ENCODE measurements at places on chromosomes 7 and 10.

- DNase-seq = no peak
Measured at GRCh38 chr10:107589081-107589480, 424.6 kb upstream of the SORCS1 start.

DNA sequence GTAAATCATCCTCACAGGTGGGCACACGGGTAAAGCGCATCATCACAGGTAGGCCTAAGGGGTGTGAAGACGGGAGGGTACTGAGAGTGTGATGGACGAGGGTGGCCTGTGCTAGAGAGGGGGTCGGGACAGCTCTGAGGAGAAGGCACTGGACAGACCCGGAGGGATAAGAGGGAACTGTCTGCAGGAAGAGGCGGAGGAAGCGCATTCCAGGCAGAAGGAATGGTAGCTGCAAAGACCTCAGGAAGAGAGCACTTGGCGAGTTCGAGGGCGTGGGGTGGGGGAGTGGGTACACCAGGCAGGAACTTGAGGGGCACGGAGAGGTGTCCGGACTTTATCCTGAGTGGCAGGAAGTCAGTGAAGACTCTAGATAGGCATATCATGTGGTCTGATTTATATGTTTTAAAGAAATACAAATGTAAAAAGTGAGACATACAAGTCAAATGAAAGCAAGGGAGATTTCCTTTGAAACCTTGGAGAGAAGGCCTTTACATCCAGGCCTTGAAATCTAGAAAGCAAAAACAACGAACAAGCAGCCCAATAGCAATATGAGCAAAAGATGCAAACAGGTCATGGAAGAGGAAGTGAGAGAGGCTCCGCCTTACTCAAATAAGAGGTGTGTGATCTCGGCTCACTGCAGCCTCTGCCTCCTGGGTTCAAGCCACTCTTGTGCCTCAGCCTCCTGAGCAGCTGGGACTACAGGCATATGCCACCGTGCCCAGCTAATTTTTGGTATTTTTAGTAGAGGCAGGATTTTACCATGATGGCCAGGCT is 3.6 kb downstream of the LHPP start:
- no peak for DNase-seq

- DNase-seq = no peak
Measured at GRCh38 chr7:128891942-128892269, 18.6 kb downstream of the KCP start.

GRCh38 chr10:106615081-106615480 is 549.4 kb downstream of the SORCS1 start:
- DNase-seq = no peak

DNA sequence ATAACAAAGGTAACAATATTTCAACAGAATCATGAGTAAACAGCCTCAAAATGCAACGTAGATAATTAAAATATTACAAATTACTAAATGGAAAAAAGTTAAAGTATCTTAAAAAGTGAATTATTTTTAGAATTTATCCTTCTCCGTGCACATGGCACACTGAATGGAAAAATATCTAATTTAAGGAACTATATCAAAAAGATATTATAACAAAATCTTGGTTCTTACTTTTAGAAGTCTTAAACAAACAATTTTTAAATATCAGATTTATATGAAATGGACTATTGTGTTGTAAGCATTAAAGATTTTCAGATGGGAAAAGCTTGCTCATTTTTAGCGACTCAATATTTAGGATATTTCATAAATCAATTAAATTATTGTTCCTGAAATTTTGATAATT is 72.0 kb downstream of the AGMO start:
- DNase-seq = no peak

DNA sequence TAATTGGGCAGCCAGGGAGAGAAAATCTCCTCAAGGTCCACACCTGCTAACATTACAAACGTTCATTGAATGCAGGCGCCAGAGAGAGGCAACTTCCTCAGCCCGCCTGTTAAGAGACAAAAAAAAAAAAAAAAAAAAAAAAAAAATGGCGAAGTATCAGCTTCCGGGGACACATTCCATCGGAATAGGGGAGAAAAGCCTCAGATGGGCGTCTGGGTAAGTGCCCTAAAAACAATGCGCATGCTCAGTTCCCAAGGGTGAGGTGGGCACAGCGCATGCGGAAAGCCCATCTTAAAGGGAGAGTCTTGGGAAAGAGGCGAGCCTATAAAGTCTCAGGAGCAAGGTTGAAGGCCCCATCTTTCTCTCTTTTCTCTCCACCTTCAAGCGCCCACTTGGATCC is 1139.7 kb upstream of the CELF2 start:
- DNase-seq = no peak

DNA sequence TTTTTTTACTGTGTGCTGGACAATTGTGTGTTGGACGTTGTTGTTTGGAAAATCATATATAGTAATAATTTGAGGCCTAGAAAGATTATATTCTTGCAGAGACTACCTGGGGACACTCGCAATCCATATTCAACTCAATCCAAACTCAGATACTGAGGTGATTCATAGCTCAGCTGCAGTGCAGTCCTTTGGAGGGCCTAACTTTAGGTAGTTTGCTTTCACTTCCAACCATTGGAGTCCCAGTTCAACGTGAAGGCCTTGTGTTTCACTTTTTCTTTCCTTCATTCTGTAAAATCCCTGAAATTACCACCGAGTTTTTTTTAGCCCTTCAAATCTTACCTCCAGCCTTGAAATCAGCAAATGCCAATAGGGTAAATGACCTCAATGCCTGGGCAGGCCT is 32.3 kb downstream of the ATRNL1 start:
- no peak for DNase-seq

GRCh38 chr7:30750683-30751650 is 968 bp upstream of the INMT start:
- no peak for DNase-seq

DNA sequence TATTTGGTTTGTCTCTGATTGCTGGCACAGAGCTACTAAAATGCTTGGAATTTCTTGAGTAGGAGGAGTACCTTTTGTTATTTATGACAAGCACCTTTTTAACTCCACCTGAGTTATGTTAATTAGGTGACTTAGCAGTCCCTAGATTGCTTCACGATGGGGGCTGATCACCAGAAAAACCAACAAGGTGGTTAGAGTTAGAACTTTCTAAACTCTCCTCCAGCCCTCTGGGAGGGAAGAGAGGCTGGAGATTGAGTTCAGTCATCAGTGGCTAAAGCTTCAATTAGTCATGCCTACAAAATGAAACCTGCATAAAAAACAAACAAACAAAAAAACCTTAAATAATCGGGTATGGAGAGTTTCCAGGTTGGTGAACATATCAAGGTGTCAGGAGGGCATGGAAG is 23.6 kb upstream of the ING3 start:
- DNase-seq = no peak
